NCI-H2227 treated with DMSO at 0.1 percent for 48 hours (cell line): ENCODE measurements at places on chromosomes 2 and 18.

- no peak for DNase-seq
These were observed 59.6 kb upstream of the TMEM163 start for GRCh38 chr2:134778372-134778771.

- DNase-seq: no peak
These were observed 520.1 kb upstream of the PKDCC start for GRCh38 chr2:41527525-41528323.

DNA sequence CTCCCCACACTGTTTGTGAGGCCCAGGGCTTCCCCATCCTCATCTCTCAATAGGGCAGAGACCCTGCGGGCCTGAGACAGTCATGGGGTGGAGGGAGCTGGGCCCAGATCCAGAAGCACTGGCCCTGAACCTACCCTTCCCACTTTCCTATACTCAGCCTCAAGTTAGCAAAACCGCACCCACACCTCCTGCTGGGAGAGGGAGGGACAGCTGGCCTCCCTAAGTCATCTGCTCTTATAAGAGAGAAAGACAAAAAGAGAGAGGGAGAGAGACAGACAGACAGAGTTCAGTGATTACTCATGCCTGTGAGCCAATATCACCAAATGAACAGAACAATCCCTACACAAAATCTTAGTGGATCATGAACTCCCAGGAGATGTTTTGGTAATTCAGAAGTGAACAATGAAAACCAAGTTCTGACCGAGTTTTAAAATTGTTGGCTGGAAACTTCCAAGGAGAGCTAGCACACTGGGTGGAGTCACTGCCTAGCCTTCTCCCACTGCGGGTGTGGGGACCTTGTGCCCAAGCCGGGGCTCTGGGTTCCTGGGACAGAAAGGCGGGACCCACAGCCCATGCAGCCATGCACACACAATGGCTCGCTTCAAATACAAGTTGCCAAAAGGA is 130.5 kb downstream of the PXDN start:
- no peak for DNase-seq

- DNase-seq: no peak
These were observed 2.8 kb upstream of the LRRFIP1 start for GRCh38 chr2:237624565-237624964.

DNA sequence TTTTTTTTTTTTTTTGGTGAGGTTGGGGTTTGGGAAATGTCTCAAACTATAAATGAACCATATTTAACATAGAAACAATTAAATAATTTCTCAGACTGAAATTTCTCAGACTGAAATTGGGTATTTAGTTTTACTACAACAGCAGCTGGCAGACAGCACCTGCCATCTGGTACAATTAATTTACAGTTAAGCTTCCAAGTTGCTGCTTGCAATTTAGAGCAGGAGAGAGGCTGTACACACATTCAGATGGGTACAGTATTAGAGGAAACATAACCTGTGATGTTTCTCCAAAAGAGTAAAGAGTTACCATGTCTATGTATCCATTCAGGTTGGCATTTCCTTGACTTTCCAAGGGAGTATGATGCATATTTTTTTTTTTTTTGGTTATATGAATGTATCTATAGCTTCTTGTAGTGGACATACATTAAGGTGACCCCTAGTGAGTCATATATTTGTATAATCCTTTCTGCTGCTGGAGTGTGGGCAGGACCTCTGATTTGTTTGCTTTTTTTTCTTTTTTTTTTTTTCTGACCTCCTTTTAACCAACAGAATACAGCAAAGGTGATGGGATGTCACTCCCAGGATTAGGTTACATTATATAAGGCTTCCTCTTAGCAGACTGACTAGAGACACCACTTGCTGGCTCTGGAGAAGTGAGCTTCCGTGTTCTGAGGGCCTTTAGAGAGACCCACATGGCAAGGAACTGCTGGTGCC is 201.7 kb downstream of the PTH2R start:
- DNase-seq: no peak

DNA sequence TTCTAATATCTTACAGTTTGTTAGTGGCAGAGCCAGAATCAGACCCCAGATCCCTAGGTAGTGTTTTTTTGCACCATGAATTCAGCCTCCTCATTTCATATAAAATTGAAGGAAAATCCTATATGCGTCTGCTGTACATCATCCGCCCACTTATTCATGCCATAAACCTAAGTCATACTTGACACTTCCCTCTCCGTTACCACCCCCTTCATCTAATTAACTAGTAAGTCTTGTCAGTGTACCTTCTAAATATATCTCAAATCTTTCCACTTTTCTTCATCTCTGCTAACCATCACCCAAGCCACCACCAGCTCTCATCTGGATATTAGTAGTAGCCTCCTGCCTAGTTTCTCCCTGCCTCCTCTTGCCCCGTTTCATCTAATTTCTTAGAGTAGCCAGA is 248.7 kb upstream of the SIX3 start:
- DNase-seq: no peak

- DNase-seq: no peak
These were observed 694.9 kb upstream of the KLHL29 start for GRCh38 chr2:22690096-22690495.

- no peak for DNase-seq
These were observed at the start of gene SMAD7 for GRCh38 chr18:48950536-48951447. TSS of gene SMAD7 (minus strand) at chr18:48950965. CDS start at chr18:48950424, 541 bp downstream.

GRCh38 chr2:224657349-224657748 is 58.8 kb downstream of the CCDC195 start:
- DNase-seq: no peak

DNA sequence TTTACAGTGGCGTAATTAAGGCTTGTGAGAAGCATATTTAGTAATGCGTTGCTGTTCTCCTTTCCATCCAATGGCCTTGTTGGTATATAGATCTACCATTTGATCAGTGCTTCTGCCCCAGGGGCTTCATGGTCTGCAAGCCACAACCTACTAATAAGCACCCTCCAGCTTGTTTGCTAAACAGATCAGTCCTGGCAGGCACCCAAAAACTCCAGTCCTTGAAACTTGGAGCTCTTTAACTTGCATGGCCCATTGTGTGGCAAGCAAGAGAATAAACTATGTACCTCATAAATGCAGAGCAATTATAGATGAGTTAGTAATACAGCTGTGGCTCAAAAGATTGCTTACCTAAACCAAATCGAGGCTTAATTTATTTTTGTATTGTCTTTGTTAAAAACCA is 158.5 kb downstream of the FTCDNL1 start:
- DNase-seq: peak; percentile 94

DNA sequence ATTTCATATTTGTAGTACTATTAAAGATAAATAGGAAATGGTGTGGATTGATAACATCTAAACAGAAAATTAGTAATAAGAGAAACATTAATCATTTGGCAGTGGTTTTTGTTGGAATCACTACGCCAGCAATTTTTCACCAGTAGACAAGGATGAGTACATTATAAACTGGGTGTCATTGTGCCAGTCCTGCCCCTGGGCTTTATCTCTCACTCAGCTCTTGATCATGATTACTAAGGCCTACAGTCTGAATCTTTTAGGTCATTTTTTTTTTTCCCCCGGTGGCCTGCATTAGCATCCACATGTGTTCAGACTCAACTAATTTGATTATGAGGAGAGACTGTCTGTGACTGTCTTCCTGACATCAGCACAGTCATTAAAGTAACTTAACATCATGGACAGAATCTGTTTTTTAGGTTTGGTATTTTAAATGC is 16.2 kb downstream of the GULP1 start:
- DNase-seq: no peak

GRCh38 chr2:231933916-231934401 is 7.8 kb upstream of the NPPC start:
- DNase-seq: no peak

DNA sequence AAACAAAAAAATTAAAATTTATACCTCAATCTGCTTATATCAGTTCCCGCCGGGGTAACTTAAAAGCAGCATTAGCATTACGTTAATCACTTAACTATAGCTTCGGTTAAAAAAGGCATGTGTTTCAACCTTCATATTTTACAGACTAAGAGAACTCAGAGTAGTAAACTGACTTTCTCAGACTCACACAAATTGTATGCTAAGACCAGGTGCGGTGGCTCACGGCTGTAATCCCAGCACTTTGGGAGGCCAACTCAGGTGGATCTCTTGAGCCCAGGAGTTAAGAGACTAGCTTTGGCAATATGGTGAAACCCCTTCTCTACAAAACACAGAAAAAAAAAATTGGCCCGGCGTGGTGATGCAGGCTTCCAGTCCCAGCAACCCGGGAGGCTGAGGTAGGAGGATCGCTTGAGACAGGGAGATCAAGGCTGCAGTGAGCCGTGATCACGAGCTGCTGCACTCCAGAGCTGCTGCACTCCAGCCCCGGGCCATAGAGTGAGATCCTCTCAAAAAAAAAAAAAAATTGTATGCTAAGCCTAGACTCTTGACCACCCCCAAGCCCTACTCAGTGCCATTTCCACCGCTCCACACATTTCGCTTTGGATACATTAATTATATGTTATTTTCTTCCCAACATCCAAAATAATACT is 2.4 kb downstream of the HNRNPLL start:
- DNase-seq: no peak

GRCh38 chr2:11812466-11813248 is 66.2 kb downstream of the LPIN1 start:
- DNase-seq: no peak

- no peak for DNase-seq
These were observed 199.8 kb upstream of the NRP2 start for GRCh38 chr2:205482399-205483081.

DNA sequence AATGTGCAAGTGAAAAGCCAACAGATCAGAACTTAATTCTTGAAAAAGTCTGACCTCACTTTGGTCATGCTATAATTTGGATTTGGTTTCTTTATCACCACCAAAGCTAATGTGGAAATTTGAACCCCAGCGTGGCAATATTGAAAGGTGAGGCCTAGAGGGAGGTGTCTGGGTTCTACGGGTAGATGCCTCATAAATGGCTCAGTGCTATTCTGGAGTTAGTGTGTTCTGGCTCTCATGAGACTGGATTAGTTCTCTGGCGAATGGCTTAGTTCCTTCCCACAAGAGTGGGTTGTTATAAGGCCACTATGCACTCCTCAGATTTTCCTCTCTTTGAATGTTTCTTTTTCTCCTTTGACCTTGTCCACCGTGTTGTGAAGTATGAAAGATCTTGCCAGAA is 22.3 kb downstream of the ORC4 start:
- no peak for DNase-seq

GRCh38 chr2:47301277-47301618 is 101.7 kb upstream of the MSH2 start:
- no peak for DNase-seq

DNA sequence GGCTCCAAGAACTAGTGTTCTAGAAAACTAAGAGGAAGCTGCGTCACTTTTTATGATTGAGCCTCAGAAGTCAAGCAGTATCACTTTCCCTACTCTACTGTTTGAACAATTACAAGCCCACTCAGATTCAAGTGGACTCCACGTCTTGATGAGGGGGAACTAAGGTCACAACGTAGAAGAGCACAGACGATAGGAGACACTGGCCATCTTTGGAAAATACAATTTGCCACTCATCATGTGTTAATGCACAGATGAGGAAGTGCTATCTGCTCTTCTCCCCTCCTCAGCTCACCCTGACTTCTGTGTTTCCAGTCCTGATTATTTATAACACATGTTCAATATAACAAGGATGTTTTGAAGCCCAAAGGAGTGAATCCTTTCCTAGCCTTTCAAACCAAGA is 76.1 kb upstream of the CYP1B1 start:
- no peak for DNase-seq
